Naive B cell (primary cell): ENCODE measurements at places on chromosomes 12 and 14. TPM values are rescaled to one million over a fixed set of nuclear protein-coding genes. Genes with fewer than 3 reads are reported as not detected.

Gene FGF6
- polyA plus RNA-seq = not detected

DNA sequence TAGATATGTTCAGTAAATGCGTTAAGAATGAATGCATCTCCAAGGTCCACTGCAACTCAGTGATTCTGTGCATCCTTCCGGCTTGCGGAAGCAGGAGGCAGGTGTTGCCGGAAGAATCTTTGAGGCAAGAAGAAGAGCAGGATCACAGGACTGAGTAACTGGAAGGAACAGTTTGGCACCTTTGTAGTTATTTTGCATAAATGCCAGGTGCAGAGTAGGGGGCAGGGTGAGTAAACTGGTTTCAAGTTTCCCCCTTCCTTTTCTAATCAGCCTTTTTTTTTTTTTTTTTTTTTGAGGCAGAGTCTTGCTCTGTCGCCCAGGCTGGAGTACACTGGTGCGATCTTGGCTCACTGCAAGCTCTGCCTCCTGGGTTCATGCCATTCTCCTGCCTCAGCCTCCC is 22.3 kb downstream of the DYRK4 start:
- no peak for DNase-seq

Gene KRT7
- polyA plus RNA-seq = not detected

Gene CSRNP2
- not detected for polyA plus RNA-seq

Gene FRMD6
- not detected for polyA plus RNA-seq

Gene ARMH4
- not detected for polyA plus RNA-seq

Gene KRT3
- polyA plus RNA-seq = not detected

DNA sequence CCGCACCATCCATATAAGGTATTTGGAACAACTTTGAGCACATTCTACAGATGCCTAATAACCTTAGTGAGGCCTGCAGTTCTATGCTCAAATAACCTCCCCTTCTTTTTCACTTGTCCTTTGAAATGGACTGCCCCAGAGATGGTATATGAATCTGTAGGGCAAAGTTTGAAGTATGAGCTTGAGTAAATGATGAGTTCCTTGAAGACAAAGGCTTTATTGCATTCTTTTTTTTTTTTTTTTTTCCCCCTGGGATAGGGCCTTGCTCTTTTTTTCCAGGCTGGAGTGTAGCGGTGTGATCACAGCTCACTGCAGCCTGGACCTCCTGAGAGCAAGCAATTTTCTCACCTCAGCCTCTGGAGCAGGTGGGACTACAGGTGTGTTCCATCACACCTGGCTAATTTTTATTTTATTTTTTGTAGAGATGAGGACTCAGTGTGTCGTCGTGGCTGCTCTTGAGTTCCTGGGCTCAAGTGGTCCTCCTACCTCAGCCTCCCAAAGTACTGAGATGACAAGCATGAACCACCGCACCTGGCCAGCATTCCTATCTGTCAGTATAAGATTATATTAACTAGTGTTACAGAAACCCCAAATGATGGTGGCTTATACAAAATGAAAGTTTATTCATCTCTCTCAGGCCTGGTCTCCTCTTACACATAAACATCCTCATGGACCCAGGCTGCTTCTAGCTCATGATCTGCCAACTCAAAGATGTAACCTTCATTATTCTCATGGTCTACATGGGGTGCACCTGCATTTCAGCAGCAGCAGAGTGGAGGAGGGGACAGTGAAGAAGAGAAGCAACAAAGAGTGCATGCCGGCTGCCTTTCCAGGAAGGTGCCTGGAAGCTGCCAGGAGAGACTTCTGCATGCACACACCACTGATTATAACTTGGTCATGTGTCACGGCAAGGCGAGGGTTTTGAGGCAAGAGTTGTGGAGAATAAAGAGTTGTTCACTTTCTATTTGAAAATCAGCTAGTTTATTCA is 101.4 kb downstream of the DUSP16 start:
- no peak for DNase-seq

Gene ANO4
- not detected for polyA plus RNA-seq

Gene LHX5
- not detected for polyA plus RNA-seq

Gene E2F7
- polyA plus RNA-seq = not detected

GRCh38 chr14:97704316-97704885 is 907.2 kb downstream of the VRK1 start:
- DNase-seq = no peak

DNA sequence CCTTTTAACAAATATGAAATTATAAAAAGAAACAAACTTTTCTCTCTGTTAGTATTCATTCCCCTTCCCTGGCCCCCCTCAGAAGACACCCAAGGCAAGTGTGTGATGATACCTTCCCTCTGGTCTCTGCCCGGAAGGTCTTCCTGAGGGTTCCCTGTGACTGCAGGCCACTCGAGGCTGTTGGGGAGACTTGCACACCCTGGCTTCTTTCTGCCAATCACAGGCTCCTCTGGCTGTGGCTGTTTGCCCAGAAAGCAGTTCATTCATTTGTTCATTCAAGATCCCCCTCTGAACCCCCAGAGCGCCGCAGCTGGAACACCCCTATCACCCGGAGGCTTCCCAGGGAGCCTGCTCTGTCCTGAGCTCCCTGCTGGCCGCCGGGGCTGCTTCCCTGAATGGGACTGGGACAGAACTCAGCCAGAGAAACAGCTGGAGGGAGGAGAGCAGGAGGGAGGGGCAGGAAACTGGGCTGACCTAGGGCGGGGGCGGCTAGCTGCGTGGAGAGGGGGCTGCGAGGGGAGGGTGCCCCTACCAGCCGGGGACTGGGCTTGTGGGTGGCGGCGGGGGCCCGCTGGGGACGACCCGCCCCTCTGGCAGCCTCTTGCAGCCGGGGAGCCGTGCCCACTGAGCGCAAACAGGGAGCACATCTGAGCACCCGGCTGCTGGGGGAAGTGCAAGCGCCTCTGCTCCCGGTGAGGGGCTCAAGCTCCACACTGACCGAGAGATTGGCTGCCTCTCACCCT is at the start of gene CMKLR1:
Gene CMKLR1 (minus strand): TSS at position 397 of the 743 bp plus-strand sequence. CDS start 45,720 bp downstream, outside the sequence.
- no peak for DNase-seq
